Right kidney (tissue), 9 donors: ENCODE measurements at places on chromosomes 11 and 22.
A peak's percentile ranks its signal among the peaks of the same experiment; 100 is the strongest.

GRCh38 chr11:59247531-59248227, 35.0 kb upstream of the MPEG1 start:
- DNase-seq = no peak

DNA sequence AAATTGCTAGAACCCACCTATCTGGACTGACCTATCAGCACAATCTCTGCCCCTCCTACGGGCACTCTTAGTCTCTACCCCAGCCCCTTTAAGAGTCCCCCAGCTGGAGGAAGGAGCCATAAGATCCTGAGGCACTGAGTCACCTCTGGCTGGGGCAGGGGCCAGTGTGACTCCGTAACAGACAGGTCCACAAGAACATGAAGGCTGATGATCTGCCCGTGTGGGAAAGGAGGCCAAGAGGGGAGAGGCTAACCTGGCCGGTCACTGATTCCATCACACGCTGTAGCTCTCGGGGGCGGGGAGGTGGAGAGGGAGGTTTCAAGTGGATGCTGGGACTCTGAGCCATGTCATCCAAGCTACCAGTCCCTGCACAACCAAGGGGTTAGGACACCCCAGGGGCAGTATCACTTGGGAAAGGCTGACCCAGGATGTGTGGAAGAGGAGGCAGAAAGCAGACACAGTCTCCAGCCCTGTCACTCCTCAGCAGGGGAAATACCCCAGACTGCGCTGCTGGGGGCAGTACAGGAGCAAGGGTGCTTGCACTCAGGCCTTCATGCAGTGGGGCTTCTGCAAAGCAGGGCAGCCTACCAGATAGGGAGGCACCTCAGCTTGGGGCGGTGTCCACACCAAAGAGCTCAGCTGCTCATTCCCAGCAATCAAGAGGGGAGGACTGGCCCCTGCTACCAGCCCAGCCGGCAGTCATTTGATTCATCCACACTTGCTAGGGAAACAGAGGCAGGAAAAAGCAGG, 22.3 kb downstream of the ARHGAP1 start:
- no peak for DNase-seq

GRCh38 chr22:25388866-25389540, 169.6 kb downstream of the CRYBB2 start:
- no peak for DNase-seq

- no peak for DNase-seq
Measured at GRCh38 chr11:104690241-104690640, 208.0 kb downstream of the CASP12 start.

DNA sequence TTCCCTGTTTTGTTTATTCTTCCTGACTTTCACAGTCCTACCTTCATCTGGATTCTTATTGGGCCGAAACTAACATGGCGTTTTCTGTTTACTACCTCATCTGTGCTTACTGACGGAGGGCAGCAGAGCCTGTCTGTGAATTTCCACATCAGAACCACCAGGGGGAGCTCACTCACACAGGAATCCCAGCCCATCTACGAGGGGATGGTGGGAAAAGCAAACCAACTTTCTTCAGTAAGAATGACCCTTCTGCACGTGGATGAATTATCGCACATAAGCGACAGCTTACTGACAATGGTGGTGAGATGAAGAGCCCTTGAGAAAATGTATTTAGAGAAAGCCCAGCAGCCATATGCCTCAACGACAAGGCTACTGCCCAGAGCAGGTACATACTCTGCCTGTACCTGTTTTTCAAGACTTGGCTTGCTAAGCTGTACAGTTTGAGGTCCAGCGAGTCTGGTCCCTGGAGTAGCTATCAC, 42.5 kb downstream of the LARGE2 start:
- peak; percentile 48 for DNase-seq

GRCh38 chr22:35310556-35311550, 11.2 kb downstream of the TOM1 start:
- peak; percentile 21 for DNase-seq
